ENCODE measurements at places on chromosomes 4 and X.

- no peak for DNase-seq
Observed at GRCh38 chr4:151922306-151922705, 161.5 kb upstream of the GATB start.

DNA sequence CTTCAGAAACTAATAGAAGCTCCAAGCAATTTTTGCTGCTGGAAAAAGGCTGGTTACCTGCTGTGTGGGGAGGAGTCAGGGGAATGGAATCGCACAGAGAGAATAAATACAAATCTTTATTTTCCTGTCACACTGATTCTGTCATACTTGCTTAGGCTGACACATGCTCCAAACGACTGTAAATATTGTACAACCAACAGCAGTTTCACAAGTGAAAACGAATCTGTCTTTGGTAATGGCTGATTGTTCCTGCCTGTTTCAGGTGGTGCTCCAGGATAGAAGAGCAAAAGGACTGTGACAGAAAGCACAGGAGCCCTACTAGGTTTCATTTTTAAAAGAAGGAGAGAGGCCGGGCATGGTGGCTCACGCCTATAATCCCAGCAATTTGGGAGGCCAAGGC, 125.5 kb upstream of the DCLK2 start:
- no peak for DNase-seq

GRCh38 chr4:19523964-19524363, 727.7 kb upstream of the SLIT2 start:
- no peak for DNase-seq

DNA sequence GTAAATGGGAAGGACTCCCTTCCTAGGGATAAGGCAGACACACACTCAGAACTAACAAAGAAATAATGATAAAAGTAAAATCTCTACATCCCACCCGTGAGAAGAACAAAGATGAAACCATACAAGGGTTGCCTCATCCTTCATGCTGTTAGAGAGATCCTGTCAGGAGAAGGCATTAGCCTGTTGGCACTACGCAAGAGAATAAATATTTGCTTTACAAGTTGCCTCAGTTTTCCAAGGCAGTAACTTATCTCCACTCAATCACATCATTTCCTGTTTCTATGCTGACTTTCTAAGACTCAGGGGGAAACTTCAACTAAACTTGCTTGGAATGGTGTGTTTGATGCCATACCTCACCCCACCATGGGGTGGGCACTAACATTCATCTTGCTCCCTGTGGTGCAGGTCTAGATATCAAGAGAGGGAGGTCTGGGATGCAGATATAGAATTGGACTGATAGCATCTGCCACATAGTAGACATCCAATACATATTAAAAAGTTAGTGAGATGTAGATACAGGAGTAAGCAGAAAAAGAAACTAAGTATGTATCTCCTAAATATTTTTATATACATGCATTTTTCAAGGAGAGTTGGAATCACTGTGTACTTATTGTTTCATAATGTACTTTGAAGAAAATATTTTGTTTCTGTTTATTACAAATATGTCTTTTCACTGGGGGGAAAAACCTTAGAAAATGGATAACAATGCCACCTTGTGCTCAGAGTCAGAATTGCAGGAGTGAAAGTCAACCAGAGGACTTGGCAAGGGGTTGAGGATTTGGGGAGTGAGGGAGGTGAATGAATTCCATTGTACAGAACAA, 57.2 kb upstream of the BEX4 start:
- DNase-seq = peak; percentile 45

DNA sequence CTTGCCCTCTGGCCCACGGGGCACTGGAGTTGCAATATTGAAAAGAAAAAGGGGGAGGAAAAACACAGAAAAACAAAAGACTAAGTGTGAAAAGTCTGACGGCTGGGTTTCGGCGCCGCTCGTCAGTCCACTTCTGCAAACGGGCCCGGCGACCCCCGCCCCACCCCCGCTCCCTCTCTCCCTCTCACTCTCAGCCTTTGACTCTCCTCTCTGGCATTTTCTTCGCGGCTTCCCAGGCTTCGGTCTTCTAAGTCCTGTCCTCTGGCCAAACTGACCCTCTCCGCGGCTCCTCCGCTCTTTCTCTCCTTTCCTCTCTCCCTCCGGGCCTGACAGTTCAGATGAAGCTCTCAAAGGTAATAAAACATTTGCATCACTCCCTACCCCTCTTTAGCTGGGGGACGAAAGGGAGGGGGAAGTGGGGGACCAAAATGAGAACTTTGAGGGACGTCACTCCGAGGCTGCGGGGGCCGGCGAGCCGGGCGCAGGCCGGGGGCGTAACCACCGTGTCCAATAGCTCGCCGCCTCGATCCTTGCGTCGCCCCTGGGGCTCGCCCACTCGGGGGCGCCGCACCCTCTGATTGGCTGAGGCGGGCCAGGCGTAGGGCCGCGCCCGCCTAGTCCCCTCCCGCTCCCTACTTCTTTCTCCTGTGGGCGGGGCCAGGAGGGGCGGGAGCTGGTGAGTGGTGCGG, at the start of gene NKX6-1:
NKX6-1 (minus strand) TSS at position 358 of the 689 bp plus-strand sequence. CDS start 1,064 bp downstream, outside the sequence.
- peak; percentile 75 for DNase-seq

DNA sequence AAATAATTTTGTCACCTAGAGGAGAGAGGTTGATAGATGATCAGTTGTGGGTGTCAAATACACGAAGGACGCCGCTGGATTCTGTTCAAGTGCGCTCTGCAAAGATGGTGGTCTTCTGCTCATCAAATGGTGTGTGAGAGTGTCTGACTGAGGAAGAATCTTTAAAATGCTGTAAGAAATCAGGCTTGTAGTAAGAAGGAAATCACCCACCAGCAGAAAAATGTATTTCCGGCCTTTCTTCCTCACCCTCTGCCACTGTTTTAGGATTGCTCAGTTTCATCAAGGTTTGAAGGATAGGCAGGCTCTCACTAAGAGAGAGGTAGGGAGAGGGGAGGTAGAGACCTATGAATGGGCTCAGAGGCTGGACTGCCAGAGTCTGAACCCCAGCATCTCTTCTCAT, 28.7 kb downstream of the RHOH start:
- DNase-seq = no peak

DNA sequence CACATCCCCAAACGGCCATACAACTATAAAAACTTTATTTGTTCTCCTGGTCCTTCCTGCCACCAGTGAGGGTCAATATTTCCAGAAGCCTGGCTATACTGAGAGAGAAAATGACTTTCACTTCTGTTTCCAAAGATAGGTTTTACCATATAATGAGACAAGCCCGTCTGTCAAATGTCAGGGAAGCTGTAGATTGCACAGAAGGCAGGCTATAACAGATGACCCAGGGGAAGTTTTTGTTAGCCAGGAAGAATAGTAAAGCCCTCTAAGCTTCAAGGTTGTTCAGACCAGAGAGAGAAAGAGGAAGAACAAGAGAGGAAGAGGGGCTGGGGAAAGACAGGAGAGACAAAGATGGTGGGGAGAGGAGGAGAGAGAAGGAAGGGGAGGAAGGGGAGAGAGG, 217.5 kb downstream of the GBA3 start:
- DNase-seq = peak; percentile 3

DNA sequence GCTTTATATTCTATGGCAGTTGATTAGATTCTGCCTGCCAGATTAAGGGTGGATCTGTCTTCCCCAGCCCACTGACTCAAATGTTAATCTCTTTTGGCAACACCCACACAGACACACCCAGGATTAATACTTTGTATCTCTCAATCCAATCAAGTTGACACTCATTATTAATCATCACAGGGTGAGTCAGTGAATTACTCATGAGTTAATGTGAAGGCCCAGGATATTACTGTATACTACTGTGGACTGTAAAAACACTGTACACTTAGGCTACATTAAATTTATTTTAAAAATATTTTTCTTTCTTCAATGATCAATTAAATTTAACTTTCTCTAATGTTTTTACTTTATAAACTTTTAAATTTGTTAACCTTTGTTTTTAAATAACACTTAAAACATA, 87.7 kb downstream of the NAP1L3 start:
- DNase-seq = no peak

All from suppressor macrophage (primary cell).